ENCODE measurements at places on chromosomes 2 and 18.

GRCh38 chr2:122636097-122636496, 880.6 kb downstream of the TSN start:
- DNase-seq: peak; percentile 54

DNA sequence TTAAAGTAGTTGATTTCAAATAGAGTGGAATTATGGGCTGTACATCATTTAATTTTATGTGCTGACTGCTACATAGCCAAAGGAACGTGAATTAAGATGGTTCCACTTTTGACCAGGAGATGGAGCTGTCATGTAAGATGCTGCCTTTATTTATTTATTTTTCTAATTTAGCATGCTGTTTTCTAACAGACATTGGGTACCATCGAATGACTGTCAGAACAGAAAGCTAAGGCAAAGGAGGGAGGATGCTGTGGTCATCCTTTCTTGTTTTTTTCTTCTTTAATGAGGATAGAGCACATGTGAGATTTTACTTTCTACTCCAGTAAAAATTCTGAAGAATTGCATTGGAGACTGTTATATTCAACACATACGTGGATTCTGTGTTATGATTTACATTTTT, at the start of gene SCN2A:
Gene SCN2A, plus strand, starts transcription at position 185 of the 400 bp plus-strand sequence. CDS start 56,410 bp downstream, outside the sequence.
- peak; percentile 48 for DNase-seq

- DNase-seq: no peak
These were observed 305.3 kb downstream of the PARD3B start for GRCh38 chr2:204850581-204850980.

- DNase-seq: no peak
These were observed 160.5 kb upstream of the STK17B start for GRCh38 chr2:196331851-196332250.

DNA sequence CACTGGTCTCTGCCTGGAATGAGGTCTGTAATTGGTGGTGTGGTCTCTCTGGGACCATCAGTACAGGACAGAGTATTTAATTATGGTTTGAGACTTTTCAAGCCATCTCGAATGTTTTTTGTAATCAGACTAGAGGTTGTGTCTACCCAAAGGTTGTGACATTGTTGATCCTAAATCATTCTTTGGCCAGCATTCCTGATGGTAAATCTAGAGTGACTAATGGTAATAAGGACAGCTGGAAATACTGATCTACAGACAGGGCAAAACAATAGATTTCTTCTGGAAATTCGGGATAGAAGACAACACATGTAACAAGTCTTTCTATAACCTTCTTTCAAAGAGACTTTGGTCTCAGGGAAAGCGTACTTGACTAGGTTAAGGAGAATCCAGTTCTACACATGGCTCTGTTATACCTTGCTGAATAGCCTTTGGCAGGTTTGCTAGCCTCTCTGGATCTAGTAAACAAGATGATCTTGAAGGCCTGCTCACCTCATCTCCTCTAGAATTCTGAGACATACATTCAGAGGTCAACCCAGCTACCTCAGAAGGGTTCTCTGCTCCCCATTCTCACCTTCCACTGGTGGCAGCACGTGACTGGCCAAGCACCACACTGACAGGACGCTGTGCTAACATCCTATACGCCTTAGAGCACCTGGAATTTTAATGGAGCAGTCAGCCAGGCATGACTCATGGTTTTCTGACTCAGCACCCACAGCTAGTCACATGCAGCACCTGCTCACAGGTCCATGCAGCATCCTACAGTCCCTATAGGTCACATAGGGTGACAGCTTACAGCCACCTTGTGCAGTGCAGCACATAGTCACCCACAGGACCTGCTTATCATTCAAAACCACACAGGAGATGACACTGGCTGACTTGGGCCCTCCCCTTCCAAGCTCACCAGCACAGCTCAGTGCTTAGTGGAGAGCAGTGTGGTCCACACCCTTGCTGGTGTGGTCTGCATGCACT, 12.2 kb downstream of the PLB1 start:
- no peak for DNase-seq

DNA sequence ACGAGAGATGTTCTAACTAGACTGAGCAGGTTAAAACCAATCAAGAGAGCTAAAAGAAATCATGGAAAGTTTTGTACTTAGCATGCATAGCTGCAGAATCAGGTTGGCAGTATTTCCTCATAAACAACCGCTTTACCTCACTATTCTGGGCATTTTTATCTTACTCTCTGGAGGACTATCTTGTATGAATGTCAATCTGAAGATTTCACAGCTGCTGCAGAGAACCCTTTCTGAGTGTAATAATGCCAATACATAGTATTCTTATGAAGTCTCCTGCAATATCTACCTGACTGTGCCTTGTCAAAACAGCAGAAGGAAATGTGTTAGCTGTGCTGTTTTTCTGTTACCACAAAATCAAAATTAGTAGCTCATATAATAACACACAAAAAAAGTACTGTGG, 705.9 kb upstream of the FSHR start:
- DNase-seq: no peak

- peak; percentile 66 for DNase-seq
These were observed 1079.8 kb upstream of the ZEB2 start for GRCh38 chr2:145599756-145600155.

GRCh38 chr18:61926532-61926931, 33.7 kb upstream of the RNF152 start:
- DNase-seq: no peak

GRCh38 chr18:63550068-63550467, 7.9 kb downstream of the SERPINB12 start:
- DNase-seq: no peak

DNA sequence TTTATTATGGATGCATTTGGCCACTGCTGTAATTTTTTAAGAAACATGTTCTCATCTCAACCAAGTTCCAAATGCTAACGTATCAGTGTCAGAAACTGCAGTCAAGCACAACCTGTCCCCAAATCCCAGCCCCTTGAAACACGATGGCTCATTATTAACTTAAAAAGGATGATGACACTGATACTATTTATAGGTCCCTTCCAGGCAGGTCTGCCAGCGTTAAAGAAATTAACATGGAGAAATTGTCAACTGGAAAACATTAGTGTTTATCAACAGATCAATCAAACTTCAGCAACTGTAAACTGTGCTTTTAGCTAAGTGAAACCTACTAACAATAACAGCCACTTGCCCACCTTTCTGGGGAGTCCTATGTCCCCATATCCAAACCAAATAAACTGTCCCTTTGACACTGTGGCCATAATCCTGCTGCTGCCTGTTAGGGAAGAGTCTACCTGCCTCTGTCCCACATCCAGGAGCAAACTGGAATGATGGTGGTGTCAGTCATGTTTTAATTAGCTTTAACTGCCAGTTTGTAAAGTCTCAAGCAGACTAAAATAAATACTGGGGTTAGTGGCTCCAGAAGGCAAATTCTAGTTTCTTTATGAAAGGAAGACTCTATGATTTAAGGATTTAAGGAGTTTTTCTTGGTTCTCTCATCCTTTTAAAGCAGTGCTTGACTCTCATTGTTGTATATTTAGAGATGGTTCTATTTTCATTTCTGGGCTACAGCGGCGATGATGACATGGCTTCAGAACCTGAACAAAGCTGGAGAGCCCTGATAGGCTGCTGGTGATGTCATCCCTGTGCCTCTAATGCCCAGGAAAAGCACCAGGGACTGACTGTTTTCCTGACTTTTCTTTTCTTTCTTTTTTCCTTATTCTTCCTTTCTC, 583.6 kb upstream of the PIK3C3 start:
- DNase-seq: no peak
